ENCODE measurements at places on chromosomes 2 and 18.

DNA sequence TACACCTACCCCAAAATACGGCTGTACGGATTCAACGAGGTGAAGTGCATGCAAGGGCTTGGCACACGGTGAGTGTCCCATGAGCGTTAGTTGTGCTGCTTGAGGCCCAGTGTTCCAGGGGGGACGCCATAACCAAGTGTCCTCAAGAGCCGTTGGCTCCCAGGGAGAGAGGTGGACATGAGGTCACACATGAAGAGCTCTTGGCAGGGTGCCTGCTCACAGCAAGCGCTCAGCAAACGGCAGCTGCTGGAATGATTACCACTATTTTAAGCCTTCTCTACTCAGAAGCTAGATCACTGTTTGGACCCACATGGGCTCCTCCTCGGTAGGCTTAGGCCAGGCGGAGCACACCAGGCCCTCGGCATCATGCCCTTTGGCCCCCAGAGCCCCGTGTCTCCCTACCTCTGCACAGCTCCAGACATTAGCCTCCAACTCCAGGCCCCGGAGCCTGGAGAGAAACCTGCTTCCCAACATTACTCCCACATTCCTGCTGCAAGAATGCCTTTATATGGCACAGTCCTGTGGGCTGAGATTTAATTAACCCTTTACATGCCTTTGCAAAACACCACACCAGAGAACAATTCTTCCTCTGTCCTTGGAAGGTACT is 68.4 kb upstream of the PPP1CB start:
- DNase-seq: no peak

DNA sequence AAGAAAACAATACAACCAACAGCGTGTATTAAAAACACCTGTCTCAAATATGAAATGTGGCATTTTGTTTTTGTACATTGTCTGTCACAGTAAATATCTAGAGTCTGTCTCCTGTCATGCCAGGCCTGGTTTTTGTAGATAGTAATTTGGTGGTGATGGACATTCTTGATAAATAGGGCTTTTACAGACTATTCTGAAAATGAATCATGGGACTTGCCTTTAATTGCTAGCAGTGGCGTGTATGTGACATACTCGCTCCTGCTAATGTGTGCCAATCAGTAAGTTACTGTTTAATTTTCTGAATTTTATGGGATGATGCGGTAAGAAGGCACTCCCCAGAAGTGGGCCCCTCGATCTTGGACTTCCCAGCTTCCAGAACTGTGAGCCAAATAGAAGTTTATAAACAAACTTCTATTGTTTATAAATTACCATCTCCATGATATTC is 83.7 kb downstream of the TANC1 start:
- no peak for DNase-seq

DNA sequence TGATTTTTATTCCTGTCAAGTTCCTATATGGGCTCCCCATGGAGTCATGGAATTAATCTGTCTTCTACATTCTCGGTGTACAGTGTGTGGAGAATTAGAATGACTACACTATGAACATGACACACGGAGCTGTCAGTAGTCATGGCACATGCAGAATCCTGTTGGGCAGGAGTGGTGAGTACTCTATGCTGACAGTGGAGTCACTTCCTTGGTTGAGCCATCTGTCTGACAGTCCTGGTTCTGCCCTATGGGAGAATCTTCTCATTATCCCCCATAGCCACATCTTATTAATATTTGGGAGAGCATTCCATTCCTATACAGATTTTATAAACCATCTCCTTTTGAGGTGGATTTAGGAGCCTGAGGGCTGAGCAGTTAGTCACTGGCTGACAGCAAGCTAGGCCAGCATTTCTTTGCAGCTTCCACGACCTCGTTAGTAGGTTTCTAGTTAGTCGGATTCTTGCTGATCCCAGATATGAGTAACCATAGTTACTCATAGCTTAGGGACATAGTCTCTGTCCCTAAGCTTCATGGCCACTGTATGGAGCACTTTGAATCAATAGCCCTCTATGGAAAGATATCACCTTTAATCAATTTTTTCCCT is 90.6 kb downstream of the MDH1 start:
- no peak for DNase-seq

DNA sequence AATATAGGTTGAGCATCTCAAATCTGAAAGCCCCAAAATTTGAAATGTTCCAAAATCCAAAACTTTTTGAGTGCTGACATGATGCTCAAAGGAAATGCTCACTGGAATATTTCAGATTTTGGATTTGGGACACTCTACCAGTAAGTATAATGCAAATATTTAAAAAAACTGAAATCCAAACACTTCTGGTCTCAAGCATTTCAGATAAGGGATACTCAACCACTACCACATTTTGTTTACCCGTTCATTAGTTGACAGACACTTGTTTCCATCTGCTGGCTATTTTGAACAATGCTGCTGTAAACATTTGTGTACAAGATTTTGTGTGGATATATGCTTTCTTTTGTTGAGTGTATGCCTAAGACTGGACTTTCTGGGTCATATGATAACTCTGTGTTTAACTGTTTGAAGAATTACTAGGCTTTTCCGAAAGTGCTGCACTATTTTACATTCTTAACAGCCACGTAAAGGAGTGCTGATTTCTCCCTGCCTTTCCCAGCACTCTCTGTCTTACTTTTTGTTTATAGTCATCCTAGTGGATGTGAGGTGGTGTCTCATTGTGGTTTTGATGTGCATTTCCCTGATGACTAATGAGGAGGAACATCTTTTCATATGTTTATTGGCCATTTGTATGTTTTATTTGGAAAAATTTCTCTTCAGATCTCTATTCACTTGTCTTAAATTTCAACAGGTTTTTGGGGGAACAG is 19.5 kb upstream of the DCDC2C start:
- no peak for DNase-seq

- no peak for DNase-seq
These were observed 54.6 kb upstream of the CYTIP start for GRCh38 chr2:157498483-157498882.

All from OCI-LY7 (cell line).